ENCODE measurements at places on chromosomes 7 and 10.
A peak's percentile ranks its signal among the peaks of the same experiment; 100 is the strongest.

DNA sequence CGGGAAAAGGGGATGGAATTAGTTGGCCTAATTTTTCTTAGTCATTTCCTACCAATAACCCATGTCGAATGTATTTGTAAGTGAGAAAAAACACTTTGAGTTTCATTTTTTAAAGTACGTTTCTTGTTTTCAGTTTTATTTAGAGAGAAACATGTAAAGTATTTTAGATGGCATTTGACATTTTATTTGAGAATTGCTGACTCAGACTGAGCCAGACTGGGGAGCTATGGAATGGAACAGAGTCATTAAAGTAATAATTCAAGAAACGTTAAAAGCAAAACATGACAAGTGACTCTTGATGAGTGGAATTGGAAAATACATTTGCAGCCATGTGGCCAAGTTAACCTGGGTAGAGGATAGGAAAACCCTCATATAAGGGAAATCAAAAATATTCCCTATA lies 286.1 kb upstream of the NPSR1 start:
- no peak for DNase-seq

DNA sequence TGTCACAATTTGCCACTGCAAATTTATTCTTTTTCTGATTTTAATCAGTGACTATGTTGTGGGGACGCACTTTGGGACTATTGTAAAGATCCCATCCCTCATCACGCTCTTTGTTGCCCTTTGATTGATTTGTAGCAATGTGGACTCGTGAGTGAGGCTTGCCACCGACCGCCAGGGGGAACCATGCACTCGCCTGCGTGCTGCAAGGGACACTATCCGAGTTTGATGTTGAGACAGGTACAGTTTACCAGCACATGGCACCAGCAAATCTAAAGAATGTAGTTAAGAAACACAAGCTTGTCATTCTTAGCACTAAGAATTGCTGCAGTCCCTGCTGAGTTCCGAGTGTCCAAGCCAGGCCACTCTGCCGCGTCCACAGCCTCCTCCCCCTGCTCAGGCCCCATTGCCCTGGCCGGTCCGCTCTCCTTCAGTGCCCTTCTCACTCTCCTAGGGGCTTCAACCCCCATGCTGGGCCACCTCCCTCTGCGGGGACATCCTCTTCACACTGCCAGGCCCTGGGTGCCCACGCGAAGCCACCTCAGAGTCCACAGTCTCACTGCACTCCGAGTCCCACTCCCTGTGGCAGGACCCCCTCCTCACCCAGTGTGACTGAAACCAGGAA lies 2.0 kb upstream of the SFTPA2 start:
- peak; percentile 21 for DNase-seq

GRCh38 chr7:83941300-83941699 lies 253.3 kb downstream of the SEMA3A start:
- DNase-seq = no peak

DNA sequence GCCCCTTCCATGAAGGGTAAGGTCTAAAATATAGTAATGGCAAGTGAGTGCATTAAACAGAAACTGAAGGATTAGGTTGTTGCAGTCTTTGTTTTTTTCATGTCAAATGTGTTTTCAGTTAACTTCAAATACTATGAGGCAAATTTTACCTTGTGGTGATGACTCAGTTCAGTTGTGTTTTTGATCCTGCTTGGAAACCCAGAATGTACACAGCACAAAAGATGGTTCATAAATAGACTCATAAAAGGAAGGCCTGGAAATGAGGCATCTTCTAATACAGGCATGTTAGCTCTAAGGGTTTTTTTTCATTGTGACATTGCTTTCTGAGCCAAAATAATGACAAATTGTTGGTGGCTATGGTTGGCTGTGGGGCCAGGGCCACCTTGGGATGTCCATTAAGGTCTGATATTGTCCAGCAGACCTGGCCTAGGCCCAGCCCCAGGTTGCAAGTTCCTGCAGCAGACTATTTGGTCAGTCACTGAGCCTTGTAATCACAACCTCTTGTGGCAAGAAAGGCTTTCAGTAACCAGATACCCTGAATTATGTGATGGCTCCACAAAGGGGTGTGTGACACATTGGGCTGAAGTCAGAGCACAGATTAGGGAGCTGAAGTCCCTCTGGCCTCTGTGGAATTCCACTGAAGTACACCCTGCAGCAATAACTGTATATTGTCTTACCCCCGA lies 69.0 kb upstream of the SAMD8 start:
- DNase-seq = peak; percentile 73

- DNase-seq = no peak
These were observed 80.9 kb upstream of the TFEC start for GRCh38 chr7:116111475-116111874.

GRCh38 chr10:75166623-75166972 lies 44.0 kb upstream of the VDAC2 start:
- no peak for DNase-seq

DNA sequence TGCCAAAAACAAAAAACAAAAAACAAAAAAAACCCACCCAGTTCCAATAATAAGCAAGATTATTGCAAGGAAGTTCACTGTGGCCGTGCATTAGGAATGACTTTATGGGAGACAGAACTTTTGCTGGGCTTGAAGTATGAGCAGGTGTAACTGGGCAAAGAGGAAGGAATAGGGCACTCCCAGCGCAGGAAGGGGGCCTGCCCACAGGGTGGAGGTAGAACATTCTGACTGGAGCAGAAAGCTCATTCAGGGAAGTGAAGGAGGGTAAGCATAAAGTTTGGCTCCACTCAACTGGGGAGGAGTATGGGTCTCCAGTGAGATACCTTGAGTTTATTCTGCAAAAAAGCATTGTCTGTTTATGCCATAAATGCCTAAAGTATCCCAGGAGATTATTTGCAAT lies 42.1 kb upstream of the WIPF3 start:
- DNase-seq = no peak

All from fibroblast of skin of left quadriceps (primary cell).